ENCODE measurements at places on chromosomes 11 and 22. TPM values are rescaled to one million over a fixed set of nuclear protein-coding genes. Genes with fewer than 3 reads are reported as not detected.

The FGF3 gene
- not detected for total RNA-seq

The GRAP2 gene
- not detected for total RNA-seq

The KDELR3 gene
- total RNA-seq, result 20.3 TPM

The MMP3 gene
- 0.41 TPM for total RNA-seq

The PGR gene
- not detected for total RNA-seq

The MMP13 gene
- total RNA-seq, result not detected

The CD3G gene
- not detected for total RNA-seq

The OR56A1 gene
- not detected for total RNA-seq

The TIMM8B gene
- total RNA-seq, result 67.1 TPM

The IGSF22 gene
- total RNA-seq, result not detected

The CST6 gene
- not detected for total RNA-seq

All from A549 treated with CORT108297 at 1 μM for 4 hours (cell line).